ENCODE measurements at places on chromosomes 2 and 18.

- no peak for DNase-seq
Measured at GRCh38 chr18:79402977-79403722, 7.4 kb downstream of the NFATC1 start.

DNA sequence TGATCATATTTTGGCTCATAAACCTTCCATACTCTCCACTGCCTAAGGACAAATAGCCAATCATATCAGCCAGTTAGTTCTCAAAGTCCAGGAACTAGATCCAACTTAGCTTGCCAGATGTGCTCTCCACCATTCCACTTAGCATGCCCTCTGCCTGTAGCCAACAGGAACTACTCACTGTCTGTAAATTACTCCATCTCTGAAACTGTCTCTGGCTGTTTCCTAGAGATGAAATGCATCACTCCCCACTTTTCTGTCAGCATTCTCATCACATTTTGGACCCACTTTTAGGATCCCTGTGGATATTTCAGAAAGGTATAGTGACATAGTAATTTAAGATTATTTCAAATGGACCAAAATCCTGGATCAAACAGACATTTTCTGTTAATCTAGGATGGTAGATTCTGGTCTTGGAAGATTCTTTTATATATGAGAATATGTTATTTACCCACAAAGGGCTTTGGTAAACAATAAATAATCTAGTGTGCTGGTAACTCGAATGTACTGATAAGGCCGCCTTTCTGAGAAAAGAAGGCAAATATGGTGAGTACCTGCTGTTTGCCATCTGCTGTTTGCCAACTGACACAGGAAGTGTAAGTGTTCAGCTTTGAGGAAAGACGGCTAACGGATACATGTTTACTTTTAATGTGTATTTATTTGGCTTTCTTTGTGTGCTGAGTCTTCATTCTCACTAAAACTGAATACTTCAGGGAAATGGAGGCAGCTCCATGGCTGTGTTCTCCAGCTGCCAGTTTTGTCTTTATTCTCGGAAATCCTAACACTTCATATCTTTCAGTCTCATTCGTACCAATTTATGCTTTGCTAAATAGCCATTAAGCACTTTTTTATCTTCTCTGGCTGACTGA lies 79.5 kb downstream of the EVA1A start:
- DNase-seq = no peak

DNA sequence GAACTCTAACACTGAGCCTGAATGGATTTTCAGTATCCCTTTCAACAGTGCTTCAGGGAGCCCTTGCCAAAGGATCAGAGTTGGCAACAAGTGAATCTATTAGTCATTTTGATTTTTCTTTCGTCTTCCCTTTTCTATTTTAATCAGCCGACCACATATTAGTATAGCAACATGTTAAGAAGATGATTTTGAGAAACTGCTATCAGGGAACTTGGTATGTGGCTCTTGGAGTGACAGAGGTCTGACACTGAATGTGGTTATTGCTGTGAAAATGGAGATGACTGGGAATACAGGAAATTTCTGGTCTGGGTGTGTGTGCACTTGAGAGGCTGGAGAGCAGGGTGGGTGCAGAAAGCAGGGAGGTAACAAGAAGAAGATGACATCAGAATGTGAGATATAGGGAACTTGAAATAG lies 28.7 kb upstream of the IL1RL1 start:
- no peak for DNase-seq

GRCh38 chr2:92072461-92073035 lies 2798.7 kb upstream of the TEKT4 start:
- DNase-seq = no peak

DNA sequence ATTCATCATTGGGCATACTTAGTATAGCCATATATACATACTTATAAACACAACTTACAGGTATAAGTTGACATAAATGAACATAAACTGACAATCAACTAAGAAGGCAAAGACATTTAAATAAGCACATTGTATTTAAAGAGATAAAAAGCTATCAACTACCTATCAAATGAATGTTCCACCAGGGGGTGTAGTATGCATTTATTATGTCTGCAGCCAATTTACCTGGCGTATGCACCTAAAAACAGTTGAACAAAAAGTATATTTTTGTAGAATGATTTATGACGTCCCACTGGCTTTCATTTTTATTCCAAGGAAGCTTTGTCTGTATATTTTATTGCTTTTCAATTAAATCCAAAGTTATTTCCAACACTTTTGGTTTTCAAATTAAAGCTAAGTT lies 323.5 kb downstream of the AFF3 start:
- DNase-seq = no peak

DNA sequence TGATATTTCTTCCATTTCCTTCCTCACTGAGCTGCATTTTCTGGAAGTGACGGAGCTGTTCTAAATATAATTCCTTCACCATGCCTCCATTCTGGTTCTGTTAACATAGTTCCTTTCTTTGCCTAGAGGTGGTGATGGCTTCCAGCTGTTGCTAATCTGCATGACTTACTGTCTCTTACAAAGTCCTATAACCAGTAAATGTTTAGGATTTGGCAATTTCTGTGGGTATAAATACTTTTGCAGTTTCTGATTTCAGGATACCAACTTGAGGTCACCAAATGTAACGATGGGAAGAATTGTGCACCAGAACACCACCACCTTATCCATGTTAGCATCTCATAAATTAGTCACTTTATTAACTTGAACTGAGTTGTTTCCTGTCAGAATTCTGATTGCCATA lies 101.7 kb upstream of the FN1 start:
- DNase-seq = no peak

DNA sequence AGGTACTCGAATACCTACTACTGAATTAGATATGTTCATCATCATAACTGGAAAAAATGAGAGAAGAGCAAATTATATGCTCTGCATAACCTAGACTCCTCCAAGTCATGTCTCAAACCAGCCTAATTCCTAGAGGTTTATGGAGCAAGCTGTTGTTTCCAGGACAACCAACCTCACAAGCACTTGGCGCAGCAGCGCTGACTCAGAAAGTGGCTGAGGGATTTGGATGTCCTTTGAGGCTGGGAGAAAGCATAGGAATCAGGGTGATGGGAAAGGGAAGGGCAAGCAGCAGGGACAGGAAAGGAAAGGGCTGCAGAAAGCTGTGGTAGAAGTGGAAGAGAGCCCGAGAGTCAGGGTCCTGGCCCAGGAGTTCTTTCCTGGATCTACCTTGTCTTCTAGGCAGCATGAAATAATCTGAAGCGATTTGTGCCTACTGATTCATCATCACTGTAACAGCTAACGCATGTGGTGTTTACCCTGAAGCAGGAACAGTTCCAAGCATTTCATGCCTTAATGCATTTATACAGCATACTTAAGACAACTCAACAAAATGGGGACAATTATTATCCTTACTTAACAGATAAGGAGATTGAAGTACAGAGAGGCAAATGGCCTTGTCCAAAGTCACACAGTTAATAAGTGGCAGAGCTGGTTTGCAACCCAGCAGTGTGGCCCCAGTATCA lies 3.7 kb downstream of the PLEK start:
- no peak for DNase-seq

- peak; percentile 11 for DNase-seq
Measured at GRCh38 chr2:143162123-143162837, 33.1 kb downstream of the ARHGAP15 start.

DNA sequence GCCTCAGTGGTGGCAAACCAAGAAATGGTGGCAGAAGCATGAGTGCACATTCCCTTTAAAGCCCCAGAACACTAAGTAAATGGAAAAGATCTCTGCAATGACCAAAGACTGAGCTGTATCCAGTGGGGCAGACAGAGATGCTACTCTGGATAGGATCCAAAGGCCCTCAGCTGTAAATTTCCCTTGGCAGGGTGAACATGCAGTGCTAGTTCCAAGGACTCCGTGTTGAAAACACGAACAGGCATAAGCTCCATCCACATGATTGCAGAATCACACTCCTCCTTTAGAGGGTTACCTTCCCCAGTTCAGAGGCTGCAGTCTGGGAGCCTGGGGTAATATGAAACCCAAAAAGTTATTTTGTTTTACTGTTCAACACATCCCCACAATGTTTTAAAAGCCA lies 98.6 kb upstream of the KLF7 start:
- DNase-seq = no peak

- no peak for DNase-seq
Measured at GRCh38 chr2:206981739-206982340, 42.5 kb downstream of the CPO start.

DNA sequence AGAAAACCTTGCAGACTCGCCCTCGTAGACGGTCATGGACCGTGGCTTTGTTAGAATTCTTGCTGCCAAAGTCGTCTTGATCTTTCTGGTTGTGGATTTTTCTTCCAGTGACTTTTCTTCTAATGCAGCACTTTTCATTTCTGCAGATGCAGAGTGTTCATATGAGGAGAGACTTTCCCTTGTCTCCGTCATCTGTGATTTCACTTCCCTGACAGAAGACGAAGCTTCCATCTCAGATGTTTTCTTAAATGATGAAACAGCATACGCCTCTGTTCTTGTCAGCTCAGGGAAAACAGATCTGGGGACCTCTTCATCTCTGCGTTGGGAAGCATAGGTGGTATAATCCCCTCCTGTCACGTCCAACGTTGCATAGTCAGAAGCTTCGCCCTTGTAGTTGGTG lies 50.9 kb downstream of the PLEKHA3 start:
- no peak for DNase-seq

DNA sequence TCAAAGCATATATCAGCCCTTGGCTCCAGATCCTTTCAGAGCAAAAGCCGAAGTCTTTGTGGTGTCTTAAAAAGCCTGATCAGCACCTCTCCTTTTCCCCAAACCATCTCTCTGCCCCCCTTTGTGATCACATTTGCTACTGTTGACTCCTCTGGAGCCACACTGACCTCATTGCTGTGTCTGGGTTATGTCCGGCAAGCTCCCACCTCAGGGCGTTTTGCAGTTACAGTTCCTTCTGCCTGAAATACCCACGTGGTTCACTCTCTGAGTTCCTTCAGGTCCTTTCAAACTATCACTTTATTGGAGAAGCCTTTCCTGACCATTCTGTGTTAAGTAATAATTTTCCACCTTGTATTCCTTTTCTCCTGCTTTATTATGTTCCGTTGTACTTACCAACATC lies 11.8 kb downstream of the C2orf69 start:
- DNase-seq = no peak

DNA sequence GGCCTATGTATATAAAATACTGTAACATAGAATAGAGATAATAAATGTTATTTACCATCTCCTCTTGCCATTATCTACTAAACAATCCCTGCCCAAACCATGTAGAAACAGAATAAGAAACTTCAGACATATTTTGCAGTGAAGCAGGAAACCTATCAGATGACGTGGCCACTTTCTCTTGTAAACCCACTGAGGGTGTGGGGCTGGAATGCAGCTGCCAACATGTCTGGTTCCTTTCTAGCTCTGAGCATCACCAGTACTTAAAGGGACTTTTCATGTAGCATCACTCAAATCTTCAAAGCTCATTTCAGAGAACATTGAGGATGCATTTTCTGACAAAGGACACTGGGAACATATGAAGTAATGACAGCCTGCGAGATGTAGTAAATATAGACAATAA lies 251.8 kb downstream of the LPIN1 start:
- DNase-seq = no peak

All from stimulated activated CD4-positive, alpha-beta T cell treated with anti-CD3 and anti-CD28 coated beads, Interleukin-15, amount 100 ng/mL, for 1 hour (primary cell).